ENCODE measurements at places on chromosomes 12 and 14. TPM values are rescaled to one million over a fixed set of nuclear protein-coding genes. Genes with fewer than 3 reads are reported as not detected.

DNA sequence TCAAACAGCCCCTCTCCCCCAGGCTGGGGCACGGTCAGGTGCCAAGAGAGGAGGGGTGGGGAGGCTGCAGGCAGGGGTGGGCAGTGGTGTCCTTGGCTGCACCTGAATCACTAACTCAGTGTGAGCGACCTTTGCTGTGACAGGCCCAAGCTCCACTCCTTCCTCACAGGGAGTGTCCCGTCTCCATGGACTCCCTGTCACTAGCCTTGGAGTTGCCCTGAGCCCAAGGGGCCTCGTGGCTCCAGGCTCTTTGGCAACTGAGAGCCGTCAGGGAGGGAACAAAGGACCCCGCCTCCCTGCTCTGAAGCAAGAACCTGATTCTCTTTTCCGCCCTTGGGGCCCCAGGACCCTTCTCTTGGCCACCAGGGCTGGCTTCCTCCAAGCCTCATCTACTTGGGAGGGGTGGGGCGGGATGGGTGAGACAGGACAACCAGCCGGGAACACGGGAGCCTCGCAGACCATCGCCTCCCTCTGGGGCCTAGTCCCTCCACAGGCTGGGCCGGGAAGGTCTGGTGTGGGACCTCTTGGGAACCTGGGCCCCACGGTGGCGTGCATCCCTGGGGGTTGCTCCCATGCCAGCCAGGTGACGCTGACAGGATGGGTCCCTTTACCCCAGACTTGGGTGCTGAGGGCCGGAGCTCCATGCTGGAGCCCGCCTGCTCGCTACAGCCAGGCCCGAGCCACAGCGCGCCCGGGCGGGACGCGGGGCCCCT is 935 bp upstream of the ADSS1 start:
- DNase-seq = no peak

GRCh38 chr12:95116773-95117172 is 43.4 kb upstream of the NR2C1 start:
- no peak for DNase-seq

- no peak for DNase-seq
Measured at GRCh38 chr14:58491593-58491992, 64.1 kb downstream of the KIAA0586 start.

GRCh38 chr12:103901518-103902173 is 28.6 kb upstream of the HSP90B1 start:
- no peak for DNase-seq

- peak; percentile 17 for DNase-seq
Measured at GRCh38 chr14:74804219-74804825, 41.2 kb downstream of the YLPM1 start.

MFAP5 gene
- 2.3 TPM for polyA plus RNA-seq
